Activated T-helper 2 cell treated with anti-CD3 and anti-CD28 coated beads, Interferon-gamma antibody, Interleukin-2, Interleukin-4, amounts not matched to agents 10 μg/mL and 5 μg/mL and 100 μg/mL, durations not matched to agents 14 hours and 24 hours and 36 hours (primary cell): ENCODE measurements at places on chromosomes 5 and 9.

DNA sequence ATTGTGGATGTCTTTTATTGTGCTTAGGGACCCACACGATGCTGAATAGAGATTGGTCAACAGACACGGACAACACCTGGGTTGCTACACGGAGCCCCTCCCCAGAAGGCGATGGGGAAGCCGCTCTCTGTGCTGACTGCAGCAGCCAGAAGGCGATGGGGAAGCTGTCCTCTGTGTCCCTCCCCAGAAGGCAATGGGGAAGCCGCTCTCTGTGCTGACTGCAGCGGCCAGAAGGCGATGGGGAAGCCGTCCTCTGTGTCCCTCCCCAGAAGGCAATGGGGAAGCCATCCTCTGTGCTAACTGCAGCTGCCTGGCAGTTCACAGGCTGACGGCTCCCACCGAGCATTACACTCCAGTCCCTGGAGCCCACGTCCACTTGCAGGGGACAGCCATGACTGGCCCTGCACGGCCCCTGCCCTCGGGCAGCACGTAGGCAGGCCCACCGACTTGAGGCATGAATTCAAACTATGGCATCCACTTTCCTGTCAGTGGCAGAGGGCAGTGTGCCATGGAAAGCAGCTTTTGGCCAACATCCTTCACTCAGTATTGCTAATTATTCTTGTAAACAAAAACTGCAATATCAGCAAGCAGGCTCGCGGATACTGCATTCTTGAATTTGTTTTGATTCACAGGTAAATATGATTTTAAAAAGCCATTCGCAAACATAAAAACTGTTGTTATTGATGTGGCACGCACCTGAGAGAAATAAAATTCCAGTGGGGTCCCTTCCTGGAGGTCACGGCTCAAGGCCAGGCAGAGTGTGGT lies 48.1 kb upstream of the CLPTM1L start:
- no peak for DNase-seq

DNA sequence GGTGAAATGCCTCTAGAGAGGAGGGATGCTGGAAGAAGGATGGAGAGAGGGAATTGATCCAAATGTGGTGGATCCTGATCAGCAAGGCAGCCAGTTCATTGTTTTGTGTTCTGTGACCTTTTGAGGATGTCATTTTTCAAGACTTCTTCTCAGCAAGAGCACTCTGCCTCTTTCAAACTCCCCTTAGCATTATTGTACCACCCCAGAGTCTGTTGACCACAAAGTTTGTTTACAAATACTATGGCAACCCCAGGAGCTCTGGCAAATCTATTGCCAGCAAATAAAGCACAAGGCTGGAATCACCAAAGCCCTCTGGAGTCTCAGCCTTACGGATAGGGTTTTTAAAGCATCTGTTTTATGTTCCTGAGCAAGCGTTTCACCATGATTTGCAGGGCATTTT lies 76.2 kb upstream of the SLC1A3 start:
- no peak for DNase-seq

DNA sequence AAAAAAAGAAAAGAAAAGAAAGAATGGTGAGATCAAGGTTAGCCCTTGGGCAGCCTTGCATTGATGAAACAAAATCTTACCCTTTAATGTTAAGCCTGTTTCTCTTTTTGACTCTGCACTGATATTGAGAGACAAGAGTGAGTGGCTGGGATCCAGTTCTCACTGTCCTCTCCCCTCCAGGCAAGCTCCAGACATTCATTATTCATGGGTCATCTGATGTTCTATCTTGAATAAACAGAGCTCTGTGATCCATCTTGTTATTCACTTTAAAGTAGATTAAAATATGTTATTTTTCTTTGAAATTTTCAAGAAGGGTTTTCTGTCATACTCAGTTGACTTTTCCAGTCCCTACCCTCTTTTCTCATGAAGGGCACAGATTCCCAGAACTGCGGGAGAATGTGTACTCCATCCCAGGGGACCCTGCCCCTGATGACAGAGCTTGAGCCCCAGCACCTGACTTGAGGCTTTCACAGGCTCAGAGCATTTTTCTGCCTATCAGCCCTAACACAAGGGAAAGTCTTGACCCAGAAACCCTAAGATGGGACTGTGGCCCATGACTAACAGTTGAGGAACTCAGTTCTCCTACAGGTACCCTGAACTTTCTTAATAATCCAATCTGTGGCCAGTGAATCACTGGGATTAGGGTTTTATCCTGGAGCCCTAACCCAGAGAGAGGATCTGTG lies 24.1 kb downstream of the ACTL7B start:
- DNase-seq, result no peak

- peak; percentile 21 for DNase-seq
Measured at GRCh38 chr5:65102976-65103711, 334.4 kb downstream of the CWC27 start.

DNA sequence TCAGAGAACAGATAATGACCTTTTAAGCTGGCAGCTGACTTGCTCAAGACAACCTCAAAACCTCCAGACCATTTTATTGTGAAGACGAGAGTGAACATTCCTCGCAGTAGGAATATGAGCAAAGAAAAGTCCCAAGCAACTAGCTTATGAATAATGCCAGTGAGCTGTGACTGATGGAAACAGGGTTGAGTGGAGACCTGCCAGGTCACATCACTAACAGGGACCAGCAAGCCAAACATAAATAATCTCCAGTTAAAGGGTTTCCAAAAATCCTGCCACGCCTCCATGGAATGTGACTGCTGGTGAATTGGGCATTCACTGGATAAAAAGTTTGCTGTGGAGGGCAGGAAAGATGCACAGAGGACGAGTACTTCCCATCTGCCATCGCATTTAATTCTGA lies 185.4 kb downstream of the CRB2 start:
- DNase-seq, result no peak
